ENCODE measurements at places on chromosomes 7 and 10.

- DNase-seq = peak; percentile 81
These were observed 210.1 kb downstream of the TNS3 start for GRCh38 chr7:47371733-47372368.

DNA sequence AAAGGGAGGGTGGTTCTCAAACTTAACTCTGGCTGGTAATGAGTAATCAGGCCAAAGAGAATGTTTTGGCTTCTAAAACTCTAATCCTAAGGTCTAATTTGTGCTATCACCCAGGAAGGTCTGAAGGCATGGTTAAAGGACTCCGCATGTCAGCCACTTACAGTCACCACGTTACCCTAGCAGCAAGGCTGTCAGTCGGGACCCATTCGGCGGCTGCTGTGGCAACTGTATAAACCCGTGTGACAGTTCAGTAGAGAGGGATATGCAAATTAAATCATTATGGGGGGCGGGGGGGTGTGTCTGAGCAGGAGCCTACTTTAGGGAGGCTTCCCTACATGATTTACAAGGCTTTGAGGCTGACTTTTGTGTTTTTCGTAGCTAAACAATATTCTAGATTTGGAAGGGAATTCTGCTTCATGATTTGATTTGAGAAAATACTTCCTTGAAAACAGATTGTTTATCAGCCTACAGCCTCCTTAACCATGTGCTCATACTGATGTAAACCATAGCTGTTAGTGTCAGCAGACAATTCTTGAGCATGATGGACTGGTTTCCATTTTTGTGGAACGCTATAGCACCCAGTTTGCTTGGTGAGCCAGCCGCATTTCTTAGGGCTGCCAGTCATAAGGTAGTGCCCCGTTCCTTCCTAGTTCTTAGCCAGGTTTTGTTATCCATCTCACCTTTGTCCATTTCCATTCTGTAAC, 284.4 kb downstream of the USP6NL start:
- DNase-seq = no peak

GRCh38 chr7:43303740-43304241, 191.3 kb downstream of the HECW1 start:
- peak; percentile 4 for DNase-seq

DNA sequence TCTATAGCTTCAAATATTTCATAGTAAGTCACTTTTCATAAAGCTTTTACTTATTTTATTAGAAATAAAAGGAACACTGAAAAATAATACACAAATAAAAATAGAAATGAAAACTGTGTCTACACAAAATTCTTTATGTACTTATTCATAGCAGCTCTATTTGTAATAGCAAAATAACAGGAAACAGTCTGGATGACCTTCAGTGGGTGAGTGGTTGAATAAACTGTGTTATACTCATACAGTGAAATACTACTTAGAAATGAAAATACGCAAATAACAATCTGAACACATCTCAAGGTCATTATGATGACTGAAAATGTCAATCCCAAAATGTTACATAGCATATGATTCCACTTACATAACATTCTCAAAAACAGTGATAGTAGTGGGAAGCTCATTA, 138.7 kb upstream of the PCLO start:
- DNase-seq = peak; percentile 55

DNA sequence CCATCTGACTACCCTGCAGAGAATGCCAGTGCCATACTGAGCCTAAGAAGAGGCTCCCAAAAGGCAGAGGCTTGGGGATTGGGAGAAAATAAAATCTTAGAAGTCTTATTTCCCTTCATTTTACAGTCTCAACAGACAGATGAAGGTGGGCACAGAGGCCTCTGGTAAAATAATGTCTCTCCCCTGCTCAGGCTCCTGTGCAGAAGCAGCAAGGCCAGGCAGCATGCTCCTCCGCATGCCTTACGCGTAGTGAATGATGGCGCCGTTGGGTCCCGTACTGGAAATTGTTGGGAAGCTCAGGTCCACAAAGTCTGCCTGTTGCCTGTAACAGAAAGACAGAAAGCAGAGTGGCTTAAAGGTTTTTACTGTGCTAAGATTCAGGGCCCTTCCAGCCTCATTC, 45.8 kb downstream of the XPNPEP1 start:
- no peak for DNase-seq

GRCh38 chr10:113523628-113524027, 29.2 kb upstream of the HABP2 start:
- DNase-seq = no peak

DNA sequence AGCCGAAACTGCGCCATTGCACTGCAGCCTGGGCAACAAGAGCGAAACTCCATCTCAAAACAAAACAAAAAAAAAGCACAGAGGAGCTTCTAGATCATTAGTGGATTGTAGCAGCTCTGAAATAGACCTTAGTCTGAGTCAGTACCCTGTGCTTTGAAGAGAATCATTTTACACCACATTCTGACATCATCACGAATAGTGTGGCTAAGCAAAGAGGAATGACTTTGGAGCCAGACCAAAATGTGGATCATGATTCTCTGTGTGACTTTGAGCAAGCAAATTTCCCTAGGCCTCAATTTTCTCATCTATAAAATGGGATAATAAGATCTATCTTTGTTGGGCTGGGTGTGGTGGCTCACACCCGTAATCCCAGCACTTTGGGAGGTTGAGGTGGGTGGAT, 618.9 kb downstream of the CALN1 start:
- DNase-seq = no peak

- DNase-seq = no peak
These were observed 42.4 kb downstream of the PLXNA4 start for GRCh38 chr7:132533916-132534315.

DNA sequence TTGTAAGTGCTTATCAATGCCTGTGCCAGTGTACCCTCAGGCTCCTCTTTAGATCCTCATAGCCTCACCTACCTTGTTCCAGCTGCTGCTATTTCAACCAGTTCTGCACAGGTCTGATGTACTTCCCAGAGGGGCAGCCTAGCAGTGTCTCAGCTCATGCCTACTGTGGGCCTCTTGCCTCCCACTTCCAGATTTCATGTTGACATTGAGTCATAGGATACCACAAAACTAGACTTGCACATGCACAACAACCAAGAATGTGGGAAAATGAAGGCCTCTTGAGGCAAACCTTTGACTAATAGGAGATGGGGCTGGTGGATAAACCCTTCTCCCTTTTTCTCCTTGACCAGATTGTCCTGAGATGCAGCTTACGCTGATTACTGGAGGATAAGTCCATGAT, 31.0 kb downstream of the PON3 start:
- peak; percentile 70 for DNase-seq

- DNase-seq = no peak
These were observed 237.3 kb downstream of the NSUN6 start for GRCh38 chr10:18414061-18414460.

DNA sequence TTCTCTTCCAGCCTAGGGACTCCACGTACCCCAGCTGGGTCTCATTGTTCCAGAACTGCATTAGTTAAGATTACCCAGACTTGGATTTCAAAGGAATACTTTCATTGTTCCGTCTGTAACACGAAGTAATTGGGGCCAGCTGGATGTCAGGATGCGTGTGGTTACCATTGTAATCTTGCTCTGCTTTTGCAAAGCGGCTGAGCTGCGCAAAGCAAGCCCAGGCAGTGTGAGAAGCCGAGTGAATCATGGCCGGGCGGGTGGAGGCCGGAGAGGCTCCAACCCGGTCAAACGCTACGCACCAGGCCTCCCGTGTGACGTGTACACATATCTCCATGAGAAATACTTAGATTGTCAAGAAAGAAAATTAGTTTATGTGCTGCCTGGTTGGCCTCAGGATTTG, 21.0 kb downstream of the LRRC17 start:
- peak; percentile 87 for DNase-seq

GRCh38 chr7:157828190-157828589, 491.4 kb downstream of the DNAJB6 start:
- no peak for DNase-seq

GRCh38 chr7:13800694-13801448, 188.6 kb downstream of the ETV1 start:
- DNase-seq = peak; percentile 92

DNA sequence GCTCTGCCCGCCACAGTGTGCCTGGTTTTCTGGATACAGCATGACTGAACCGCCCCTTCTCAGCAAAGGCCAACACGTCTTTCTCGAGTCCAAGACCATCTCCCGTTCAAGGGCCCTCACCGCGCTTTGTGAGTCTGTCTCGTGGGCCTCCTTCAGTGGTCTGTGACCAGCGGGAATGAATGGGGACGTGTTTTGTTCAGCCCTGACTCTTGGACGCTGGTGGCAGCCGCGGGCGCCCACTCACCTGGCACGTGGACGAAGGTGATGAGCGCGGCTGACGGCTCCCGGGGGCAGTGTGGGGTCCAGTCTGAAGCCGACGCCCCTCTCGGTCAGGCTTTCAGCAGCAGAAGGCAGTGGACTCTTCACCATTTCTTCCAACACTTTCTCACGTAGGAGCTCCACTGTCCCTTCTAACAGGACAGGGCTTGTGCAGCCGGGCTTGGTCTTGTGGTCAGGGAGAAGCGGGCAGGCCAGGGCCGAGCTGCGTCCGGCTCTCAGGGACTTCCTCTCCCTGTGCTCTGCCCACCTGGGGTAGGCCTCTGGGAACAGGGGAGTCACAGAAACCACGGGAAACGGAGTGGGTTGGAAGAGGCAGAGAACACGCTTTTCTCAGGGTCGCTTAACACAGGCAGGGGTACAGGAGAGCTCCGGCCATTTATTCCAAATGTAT, 30.4 kb downstream of the AMZ1 start:
- no peak for DNase-seq

DNA sequence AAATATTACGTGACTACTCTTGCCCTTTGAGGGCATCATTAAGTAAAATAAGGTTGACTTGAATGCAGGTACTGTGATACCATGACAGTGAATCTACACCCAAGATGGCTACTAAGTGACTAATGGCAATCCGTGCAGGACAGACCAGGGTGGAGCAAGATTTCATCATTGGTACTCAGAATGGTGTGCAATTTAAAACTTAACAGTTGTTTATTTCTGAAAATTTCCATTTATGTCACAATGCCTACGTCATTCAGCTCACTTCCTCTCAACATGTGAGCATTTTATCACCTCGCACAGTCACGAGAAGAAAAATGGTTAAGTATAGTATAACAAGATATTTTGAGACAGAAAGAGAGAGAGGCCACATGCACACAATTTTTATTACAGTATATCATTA, 50.3 kb upstream of the MET start:
- DNase-seq = no peak

DNA sequence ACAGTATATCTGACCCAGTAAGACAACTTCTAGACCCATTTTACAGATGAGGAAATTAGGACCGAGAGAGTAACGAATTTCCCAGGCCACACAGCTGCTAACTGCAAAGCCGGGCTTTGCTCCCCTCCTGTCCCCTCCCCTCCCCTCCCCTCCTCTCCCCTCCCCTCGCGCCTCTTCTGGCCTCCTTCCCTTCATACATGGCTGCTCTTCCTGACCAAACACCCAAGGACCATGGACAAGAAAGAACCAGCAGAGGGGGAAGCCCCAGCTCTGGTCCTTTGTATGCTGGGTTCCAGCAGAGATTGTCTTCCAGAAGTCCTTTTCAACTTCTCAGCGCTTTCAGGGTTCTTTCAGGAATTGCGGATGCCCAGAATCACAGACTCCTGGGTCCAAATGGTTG, 3.6 kb upstream of the TMEM72 start:
- no peak for DNase-seq

DNA sequence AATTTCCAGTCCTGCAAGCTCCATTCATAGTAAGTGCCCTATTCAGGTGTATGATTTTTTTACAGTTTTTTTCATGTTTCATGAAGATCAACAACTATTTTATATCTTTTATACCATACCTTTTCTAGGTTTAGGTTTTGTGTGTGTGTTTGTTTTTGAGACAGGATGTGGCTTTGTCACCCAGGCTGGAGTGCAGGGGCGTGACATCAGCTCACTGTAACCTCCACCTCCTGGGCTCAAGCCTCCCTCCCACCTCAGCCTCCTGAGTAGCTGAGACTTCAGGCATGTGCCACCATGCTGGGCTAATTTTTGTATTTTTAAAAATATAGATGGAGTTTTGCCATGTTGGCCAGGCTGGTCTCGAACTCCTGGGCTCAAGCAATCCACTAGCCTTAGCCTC, 35.0 kb downstream of the ARMH3 start:
- DNase-seq = no peak

DNA sequence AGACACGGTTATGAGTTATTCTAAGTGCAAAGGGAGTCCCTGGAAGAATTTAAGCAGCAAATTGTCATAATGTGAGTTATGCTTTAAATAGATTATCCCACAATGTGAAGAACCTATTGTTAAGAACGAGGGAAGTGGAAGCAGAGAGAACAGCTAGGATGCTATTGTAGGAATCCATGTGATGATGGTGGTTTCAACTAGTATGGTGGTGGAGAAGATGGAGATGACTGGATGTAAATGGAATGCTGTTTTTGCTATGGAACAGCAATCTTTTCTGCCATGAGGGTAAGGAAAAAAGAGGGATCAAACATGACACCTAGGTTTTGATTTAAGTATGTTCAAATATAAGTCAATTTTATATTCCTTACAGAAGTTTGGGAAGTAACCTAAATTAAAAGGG, 191.3 kb downstream of the RNF133 start:
- DNase-seq = no peak

DNA sequence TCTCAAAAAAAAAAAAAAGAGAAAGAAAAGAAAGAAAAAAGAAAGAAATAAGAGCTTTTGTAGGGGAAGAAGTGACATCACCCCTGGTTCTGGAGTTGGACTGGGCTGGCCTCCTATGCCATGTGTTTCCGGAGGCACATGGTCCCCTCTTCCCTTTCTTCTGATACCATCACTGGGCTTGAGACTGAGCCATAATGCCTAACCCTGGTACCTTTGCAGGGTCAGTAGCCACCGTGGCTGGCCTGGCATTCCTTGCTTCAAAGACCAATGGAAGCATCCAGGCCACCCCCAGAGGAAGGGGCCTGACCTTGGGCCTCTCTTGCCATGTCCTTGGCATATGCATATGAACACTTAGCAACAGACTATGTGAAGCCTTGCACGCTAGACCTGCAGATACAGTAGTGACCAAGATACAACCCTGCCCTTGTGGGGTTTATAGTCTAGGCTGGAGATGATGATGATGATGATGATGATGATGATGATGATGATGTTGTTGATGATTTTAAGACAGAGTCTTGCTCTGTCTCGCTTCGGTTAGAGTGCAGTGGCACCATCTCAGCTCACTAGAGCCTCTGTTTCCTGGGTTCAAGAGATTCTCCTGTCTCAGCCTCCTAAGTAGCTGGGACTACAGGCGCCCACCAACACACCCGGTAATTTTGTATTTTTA, 31.8 kb downstream of the SUFU start:
- DNase-seq = no peak

GRCh38 chr10:33749790-33750189, 415.3 kb upstream of the NRP1 start:
- no peak for DNase-seq
